ENCODE measurements at places on chromosomes 7 and 10.

DNA sequence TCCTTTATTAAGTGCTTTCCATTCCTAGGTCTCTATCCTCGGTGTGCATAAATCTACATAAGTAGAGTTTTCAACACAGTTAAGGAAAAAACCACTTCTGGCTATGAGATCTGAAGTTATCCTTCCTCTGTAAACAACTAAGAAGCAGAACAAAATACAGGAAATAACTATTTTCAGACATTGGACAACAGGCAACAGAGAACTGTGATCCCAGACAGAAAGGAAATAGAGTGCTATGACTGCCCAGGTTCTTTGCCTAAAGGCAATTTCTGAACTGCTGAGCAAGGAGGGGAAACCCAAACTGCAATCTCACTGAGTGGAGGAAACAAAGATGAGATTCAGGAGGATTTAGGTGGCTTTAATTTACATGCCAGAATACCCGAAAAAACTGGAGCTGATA is 285.4 kb downstream of the SNX13 start:
- DNase-seq: no peak

GRCh38 chr7:772392-772791 is 45.3 kb upstream of the PRKAR1B start:
- no peak for DNase-seq

DNA sequence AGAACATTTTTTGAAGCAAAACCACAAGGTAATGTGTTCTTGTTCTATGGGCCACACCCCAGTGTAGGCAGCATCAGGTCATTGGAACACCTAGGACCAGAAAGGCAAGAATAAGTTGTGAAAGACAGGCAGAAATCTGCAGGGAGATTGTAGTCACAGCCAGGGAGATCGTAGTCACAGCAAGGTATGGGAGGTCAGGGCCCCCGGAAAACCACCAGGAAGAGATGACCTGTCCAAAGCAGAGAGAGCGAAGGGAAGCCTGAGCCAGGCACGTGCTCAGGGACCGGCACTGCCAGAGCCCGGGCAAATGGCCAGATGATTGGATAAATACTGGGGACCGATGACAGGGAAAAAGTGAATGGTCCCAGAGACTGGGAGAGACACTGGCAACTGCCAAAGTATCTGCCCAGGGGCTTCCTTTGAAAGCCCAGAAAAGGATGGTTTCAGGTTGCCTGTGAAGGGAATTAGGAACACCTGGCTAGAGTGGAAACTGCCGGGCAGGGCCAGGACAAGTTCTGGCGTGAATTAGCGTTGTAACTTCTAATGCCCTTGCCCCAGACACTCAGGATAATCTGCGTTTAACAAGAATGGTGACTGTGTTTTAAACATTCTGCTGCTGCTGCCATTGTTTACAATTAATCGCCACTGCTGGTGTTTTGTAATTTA is 3.9 kb upstream of the NOBOX start:
- no peak for DNase-seq

DNA sequence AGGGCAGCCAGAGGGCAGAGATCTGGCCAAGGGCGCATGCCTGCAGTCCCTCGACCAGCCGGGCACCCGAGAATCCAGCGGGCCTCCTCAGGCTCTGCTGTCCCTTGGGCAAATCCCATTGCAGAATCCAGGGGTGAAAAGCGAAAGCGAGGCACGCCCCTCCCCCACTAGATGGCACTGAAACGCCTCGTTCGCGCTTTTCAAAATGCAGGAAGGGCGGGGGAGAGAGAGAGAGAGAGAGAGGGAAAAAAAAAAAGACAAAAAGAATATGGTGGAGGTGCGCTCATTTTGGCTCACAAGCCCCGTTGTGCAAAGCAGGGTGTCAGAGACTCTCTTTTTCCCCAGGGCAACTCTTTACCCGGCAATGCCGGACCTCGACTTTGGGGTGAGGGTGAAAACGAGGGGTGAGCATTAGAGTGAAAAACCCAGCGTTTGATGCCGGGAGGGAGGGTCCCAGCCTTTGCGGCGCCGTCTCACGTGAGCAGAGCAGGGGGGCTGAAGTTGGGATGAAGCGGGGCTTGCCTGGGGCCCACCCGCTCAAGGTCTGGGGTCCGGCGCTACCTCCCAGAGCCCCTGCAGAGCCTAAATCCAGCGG is 2.5 kb upstream of the TMEM178B start:
- DNase-seq: no peak

- no peak for DNase-seq
These were observed 161.7 kb downstream of the USP6NL start for GRCh38 chr10:11449761-11450160.

DNA sequence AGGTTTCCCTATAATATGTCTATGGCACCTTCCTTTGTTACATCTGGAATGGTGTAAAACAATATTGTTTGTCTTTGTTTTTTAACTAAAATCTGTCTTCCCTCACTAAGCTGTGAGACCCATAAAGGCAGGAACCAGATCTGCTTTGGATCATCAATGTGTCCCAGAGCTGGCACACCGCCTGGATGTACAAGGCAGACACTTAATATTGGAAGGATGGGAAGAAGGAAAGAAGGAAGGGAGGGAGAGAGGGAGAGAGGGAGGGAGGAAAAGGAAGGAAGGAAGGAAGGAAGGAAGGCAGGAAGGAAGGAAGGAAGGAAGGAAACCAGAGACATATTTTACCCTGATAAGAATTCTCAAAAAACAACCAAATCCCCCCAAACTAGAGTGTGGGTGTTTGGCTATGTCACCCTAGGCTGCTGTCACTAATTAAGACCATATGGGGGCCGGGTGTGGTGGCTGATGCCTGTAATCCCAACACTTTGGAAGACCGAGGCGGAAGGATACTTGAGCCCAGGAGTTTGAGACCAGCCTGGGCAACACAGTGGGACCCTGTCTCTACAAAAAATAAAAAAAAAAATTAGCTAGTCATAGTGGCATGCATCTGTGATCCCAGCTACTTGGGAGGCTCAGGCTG is 59.6 kb downstream of the SH3PXD2A start:
- DNase-seq: no peak

GRCh38 chr7:1758028-1758858 is 88.2 kb downstream of the ELFN1 start:
- no peak for DNase-seq

DNA sequence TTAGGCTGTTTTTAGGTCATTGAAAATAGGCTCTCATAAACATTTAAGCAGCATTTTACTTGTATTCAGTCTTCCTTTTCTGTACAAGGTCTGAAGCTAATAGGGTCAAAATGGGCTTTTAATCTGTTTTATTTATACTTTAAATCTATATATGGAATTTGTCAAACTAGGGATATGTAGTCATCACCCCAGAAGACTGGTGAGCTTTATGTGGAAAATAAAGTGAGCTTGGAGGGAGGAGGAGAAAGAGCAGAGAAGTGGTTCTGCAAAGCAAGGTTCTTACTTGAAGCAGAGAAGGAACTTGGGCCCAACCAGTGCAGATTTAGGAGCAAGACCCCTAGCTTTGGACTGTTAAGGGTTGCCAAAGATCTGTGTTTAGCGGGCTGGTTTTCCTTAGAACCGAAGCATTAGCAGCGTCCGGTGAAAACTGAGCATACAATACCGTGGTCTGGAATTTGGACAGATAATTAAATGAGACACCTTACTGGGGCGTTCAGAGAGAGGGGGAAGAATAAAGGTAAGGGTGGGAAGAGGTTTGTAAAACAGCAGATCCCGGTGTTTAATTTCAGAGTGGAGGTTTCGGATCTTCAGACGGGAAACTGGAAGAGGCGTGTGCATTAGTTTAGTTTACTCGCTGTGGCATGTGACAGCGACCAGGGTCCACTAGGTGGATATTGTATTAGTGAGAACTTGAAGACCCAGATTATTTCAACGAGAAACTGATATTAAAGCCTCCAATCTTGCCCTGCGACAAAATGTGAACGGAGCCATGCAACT is 2.4 kb downstream of the BAMBI start:
- DNase-seq: no peak

DNA sequence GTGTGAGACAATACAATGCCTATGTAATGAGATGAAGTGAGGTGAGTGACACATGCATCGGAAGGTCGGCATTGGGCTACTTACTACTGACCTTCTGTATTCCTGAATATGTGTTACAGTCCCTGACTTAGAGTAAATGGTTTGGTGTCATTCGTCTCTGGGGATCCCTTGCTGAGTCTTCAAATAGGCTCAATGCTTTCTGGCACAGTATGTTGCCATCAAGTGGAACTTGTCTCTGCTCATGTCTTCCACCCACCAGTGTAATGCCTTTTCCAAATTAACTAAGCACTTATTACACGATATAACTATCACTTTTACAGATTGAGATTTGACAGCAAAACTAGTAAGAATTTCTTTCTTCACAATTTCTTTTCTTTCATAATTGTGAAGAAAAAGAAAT is 10.9 kb downstream of the CUL2 start:
- no peak for DNase-seq

GRCh38 chr7:23696916-23697441 is 13.0 kb upstream of the STK31 start:
- peak; percentile 30 for DNase-seq

DNA sequence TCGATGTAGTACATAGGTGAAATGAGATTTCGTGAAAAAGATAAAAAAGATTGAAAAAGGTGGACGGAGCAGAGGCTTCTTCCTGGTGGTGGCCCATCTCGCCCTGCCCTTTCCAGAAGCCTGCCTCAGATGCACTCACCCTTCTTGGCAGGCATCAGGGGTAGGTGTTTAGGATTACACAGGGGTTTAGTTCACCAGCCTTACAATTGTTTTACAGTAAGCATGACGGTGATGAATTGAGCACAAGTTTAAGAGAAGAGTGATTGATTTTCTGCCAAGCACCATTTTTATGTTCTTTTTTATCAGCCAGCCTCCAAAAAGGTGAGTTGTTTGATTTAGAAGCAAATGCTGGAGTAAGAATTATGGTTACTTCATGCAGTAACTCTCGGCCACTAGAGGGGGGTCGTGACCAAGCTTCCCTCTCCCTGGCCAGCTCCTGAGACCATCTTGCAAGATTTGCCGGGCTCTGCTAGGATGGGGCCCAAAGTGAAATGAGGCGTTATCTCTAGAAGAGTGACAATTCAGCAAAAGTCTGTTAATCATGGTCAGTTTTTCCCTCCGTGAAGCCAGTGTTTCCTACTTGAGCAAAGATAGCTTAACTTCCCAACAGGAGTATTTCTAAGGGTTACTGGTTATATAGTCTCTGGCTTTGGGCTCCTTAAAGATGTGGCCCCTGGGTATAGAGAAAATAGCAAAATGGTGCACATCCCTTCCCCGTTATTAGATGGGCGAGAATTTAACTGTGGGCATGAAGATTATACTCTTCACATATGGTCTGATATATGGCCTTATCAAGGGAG is 228.8 kb downstream of the BMPER start:
- DNase-seq: no peak

DNA sequence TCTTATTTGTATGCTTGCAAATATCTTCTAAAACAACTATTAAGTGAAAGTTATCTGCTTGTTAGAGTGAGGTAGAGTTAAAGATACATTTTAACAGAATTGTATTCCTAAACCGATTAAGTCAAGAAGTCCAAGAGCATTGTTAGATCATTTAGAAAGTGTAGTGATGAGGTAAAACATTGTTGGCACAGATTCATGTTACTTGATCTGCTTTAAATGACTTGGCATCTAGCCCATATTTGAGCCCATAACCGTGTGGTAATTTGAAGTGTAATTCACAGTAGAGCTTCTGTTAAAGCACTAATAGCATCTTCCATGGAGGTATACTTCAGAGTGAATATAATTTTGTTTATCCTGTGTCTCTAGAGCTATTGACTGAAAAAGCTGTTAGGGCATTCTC is 62.1 kb downstream of the PTEN start:
- DNase-seq: no peak

DNA sequence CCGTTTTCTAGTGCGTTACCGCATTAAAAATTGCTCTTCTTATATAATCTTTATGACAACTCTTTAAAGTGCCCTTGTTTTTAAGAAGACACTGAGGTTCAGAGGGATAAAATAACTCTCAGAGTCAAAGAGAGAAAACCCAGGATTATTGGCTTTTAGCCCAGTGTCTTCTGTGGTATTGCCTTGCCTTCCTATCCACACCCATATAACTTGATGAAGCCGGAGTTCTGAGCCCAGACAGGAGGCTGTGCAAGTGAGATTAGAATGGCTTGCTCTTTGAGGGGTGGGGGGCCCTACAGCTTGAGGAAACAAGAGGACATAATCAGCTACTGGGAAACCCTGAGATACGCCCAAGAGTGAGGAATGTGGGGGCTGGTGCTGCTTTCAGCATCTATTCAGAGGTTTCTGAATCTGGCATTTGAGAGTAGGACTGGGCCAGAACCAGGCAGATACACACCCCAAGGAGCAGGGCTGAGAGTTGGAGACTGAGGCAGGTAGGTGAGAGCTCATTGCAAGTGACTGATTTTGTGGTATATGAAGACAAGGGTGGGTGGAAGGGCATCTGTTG is 2.3 kb downstream of the PRXL2A start:
- no peak for DNase-seq

DNA sequence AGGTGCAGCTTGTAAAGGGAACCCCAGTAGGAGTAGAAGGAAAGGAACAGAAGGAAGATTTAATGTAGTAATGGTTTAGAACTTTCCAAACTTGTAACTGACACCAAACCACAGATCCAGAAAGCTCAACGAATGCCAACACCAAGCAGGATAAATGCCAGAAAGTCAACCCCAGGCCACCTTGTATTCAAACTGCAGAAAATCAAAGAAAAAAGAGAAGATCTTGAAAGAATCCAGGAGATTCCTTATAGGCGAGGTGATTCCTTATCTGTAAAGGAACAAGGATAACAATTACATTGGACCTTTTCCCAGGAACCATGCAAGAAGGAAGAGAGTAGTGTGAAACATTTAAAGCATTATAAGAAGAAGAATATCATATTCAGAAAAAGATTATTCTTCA is 93.6 kb downstream of the NKX6-2 start:
- DNase-seq: no peak

- DNase-seq: no peak
These were observed 45.4 kb downstream of the TRIM24 start for GRCh38 chr7:138505361-138505873.

DNA sequence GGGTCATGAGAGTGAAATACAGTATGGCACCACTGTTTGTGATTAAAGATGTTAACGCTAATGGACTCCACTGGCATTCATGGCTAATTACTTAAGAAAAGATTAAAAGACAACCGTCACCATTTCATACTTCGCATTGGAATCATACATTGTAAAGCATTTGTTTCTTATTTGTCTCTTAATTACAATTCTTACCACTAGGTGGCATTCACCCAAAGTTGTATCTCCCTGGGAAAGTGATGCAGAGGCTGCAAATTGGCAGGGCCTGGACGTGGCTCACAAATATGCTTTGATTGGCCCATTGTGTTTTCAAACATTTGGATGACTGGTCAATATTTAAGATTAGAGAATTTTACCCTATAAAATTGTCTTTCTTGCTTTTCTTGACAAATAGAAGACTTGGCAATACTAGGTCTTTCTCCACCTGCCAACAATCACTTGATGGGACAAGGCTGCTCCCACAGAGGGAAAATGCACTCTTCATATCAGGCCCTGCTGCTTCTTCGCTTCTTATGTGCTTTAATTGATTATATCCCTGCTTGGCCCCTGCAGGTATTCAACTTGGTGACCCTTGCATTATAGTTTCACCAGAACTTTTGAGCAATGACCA is 72.1 kb upstream of the STARD3NL start:
- no peak for DNase-seq

DNA sequence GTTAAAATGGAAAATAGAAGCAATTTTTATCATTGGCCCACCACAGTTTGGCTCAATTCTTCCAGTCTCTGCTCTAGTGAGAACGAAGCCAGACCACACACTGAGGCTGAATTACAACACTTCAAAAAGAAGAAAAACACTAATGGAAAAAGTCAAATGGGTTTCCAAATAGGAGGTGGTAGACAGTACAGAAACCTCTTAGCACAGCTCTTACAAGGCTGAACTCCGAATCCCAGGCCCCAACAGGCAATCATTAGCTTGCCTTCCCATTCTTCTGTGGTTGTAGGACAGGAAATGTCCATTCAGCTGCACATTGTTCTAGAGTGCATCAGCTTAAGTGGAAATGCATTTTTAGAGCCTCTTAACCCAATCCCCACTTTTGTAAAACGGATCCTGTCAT is 115.1 kb upstream of the MEOX2 start:
- DNase-seq: no peak

Measured in stimulated activated CD8-positive, alpha-beta memory T cell treated with anti-CD3 and anti-CD28 coated beads, Interleukin-2, amount 100 ng/mL, for 1 hour (primary cell).